Coronary artery (tissue), 2 donors: ENCODE measurements at places on chromosomes 12 and 14.

GRCh38 chr12:78085542-78086182 is 255.0 kb downstream of the NAV3 start:
- DNase-seq: no peak

GRCh38 chr12:54146506-54147145 is 42.2 kb downstream of the SMUG1 start:
- DNase-seq: no peak

DNA sequence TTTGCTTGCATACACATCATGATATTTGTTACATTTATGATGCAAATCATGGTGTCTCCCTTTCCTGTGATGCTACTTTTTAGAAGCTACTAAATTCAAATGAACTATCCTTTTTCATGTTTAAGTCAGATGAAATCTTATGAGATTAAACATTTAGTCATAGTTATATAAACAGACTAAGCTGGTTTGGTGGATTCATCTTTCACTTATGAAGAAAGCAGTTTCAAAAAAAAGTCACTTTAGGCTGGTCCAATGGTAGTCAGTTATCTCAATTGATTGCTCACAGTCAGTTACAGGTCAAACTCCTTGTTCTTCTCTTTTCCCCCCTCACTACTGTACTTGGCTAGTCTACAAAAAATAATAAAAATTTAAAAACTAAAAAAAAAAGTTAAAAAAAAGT is 19.7 kb downstream of the SYCP3 start:
- no peak for DNase-seq

- no peak for DNase-seq
These were observed 726.8 kb downstream of the VRK1 start for GRCh38 chr14:97523936-97524335.

DNA sequence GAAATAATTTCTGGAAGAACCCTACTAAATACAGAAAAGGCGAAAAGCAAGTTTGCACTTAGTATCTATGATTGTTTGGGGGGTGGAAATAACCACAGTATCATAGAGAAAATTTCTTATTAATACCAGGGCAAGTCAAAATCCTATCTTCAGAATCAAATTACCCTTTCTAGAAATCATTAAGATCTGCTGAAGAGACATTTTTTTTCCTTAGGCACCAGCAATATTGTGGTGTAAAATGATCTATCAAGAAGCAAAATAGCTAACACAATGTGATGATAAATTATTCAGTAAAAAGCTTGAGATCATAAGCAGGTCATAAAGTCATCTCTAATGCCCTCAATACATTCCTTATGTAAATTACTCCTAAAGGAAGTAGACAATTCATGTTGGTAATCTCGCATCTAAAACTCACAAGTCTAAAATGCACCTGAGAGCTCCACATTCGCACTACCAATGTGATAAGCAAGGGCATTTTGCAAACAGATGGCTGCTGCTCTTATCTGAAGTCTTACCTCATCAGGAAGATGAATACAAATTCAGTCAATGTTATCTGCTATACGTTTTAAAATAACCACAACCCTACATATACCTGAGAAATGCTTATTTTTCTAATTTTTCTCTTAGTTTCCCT is 14.6 kb downstream of the HEATR5A start:
- no peak for DNase-seq

- no peak for DNase-seq
These were observed 470.9 kb upstream of the CCDC196 start for GRCh38 chr14:66015071-66015780.

- no peak for DNase-seq
These were observed 74.3 kb downstream of the RASSF8 start for GRCh38 chr12:26032719-26033241.

- no peak for DNase-seq
These were observed 1214.3 kb upstream of the TMEM132C start for GRCh38 chr12:127052511-127053232.

GRCh38 chr12:14874882-14875281 is 10.8 kb downstream of the MGP start:
- DNase-seq: no peak

DNA sequence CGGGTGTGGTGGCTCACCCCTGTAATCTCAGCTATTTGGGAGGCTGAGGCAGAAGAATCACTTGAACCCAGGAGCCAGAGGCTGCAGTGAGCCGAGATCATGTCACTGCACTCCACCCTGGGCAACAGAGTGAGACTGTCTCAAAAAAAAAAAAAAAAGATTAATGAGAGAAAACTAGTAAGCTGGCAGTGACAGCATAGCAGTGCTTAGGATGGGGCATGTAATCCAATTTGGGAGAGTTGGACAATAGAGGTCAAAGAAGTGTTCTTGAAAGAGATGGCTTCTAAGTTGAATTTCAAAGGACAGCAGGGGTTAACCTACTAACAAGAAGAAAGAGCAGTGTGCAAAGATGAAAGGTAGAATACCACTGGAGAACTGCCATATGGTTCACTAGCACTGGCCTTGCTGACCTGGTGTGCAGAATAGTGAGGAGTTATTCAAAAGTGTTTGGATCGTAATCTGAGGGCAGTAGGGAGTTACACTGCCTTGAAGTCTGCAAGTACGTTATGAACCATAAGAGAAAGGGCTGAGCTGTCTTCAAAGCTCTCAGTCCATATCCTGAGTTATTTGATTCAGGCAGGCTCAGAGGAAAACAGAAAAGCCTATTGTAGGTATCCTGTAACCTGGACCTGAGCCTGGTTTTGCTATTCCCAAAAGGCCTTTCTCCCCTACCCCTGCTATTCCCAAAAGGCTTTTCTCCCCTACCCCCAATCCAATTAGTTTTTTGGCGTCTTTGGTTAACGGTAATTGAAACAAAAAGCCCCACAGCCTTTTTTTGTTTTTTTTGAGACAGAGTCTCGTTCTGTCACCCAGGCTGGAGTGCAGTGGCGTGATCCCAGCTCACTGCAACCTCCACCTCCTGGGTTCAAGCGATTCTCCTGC is 3.4 kb downstream of the XPOT start:
- DNase-seq: no peak

- no peak for DNase-seq
These were observed 1.3 kb upstream of the DYRK2 start for GRCh38 chr12:67647181-67647798.

GRCh38 chr14:104206281-104206904 is 68.0 kb downstream of the KIF26A start:
- no peak for DNase-seq

- DNase-seq: no peak
These were observed 8.9 kb downstream of the GPR65 start for GRCh38 chr14:88013750-88014349.

DNA sequence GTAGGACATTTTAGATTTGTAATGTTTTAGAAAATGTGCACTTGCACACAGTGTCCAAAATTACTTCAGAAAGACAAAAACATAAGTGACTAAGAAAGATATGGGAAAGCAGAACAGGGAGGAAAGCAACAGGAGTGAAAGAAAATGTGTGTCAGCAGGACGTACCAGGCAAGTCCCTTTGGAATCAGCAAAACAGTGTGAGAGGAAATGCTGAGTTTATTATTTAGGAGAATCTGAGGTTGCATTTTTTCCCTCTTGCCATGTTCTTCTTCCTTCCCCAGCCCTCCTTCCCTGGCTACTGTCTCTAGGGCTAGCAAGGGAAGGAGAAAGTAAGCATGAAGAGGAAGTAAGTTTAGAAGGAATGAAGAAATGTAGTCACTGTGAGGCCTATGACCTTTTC is 67.7 kb upstream of the CD163 start:
- DNase-seq: no peak

GRCh38 chr12:8483079-8483478 is 27.3 kb downstream of the CLEC6A start:
- no peak for DNase-seq
